Right cardiac atrium (tissue), 5 donors: ENCODE measurements at places on chromosomes 1 and 21. TPM values are rescaled to one million over a fixed set of nuclear protein-coding genes. Genes with fewer than 3 reads are reported as not detected.

OR2T35 gene
- total RNA-seq = not detected

MAN1A2 gene
- 43.4 TPM for total RNA-seq

ILDR2 gene
- total RNA-seq = 13.7 TPM

DAP3 gene
- 83.5 TPM for total RNA-seq

KRTAP24-1 gene
- total RNA-seq = not detected

TTC4 gene
- total RNA-seq = 13.1 TPM

DMRTA2 gene
- total RNA-seq = not detected

BEST4 gene
- 0.26 TPM for total RNA-seq

PROK1 gene
- not detected for total RNA-seq

SFT2D2 gene
- 22.5 TPM for total RNA-seq

SEMA6C gene
- 70.5 TPM for total RNA-seq

DNA sequence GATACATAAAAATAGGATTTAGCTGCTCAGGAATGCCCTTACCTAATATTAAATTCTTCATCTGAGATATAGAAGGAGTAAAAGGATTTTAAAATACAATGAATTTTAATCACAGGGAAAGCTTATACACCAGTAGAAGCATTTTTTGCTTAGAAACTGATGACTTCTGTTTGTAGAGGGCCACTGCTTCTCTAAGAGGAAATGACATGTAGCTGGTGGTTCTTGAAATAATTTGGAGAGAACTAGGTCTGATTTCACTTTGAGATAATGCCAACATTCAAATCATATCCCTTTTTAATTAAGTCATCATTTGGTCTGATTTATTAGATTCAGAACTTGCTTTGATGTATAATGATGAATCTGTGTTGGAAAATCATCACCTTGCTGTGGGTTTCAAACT is 166.6 kb upstream of the SGIP1 start:
- no peak for DNase-seq

DNA sequence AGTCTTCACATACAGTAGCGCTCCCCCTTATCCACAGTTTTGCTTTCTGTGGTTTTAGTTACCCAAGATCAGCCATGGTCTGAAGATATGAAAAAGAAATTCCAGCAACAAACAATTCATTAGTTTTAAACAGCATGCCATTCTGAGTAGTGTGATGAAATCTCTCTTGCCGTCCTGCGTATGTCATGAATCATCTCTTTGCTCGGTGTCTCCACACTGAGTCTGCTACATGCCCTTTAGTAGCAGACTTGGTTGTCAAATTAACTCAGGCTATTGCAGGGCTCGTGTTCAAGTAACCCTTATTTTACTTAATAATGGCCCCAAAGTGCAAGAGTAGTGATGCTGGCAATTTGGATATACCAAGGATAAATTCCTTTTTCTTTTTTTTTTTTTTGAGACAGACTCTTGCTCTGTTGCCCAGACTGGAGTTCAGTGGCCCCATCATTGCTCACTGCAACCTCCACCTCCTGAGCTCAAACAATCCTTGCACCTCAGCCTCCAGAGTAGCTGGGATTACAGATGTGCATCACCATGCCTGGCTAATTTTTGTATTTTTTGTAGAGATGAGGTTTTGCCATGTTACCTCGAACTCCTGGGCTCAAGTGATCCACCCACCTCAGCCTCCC is 22.6 kb downstream of the PHACTR4 start:
- no peak for DNase-seq

DNA sequence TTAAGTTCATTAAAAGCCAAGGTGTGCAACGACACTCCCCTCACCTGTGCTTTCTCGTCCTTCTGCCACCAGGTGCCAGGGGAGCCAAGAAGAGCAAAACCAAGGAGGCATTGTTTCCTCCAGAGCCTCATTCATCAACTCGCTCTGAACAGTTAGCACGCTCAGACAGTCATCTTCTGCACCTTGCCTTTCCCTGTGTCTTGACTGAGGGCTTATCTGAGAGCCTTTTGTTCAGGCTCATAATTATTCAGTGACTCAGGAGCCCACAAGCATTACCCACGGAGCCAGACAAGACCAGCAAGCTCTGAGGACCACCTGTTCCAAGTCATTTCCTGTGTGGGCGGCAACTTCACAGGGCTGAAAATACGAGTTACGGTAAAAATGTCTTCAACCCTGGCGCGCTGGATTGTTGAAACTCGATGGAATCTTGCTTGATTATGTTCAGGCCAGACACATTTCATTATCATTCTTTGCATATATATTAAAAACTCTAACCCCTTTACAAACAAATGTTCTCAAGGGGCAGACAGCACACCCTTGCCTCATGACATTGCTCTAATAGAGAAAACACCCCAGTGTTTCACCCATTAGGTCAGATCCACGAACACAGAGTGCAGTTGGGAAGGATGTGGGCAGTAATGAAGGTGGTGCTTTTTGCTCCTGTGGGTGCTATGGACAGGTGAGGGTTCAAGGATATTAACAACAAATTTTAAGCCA is 89.7 kb upstream of the RUNX1 start:
- DNase-seq = no peak

- DNase-seq = peak; percentile 88
These were observed 8.7 kb downstream of the PLEKHA6 start for GRCh38 chr1:204350857-204351573.

DNA sequence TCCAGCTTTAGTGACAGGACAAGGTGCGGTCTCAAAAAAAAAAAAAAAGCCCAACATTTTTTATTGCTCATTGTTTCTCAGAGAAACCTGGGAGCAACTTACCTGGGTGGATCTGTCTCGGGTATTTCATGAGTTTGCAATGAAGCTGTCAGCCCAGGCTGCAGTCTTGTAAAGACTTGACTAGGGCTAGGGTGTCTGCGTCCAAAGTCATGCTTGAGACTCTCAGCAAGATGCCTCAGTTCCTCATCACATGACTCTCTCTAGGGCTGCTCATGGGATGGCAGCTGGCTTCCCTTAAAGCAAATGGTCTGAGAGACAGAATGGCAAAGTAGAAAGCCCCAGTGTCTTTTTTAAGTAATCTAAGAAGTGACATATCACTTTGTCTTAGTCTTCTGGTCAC is 8.1 kb downstream of the GABPA start:
- DNase-seq = no peak

GRCh38 chr1:154837034-154837671 is 32.9 kb downstream of the KCNN3 start:
- peak; percentile 39 for DNase-seq

DNA sequence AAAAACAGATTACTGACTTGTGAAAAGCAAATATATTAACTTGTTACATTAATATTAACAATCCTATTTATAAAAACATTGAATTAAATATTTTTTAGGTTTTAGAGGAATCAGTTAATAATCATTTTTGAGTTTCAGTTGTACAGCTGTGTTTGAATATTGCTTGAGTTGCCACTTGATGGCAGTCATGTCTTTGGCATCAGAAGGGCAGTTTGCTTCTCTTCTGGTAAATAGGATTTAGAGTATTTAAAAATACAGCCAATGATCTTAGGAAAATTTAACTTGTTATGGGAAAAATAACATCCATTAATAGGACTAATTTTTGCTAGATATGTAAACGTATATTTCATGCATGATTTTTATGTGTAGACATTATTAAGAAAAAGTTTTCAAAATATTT is 234.1 kb downstream of the NCAM2 start:
- no peak for DNase-seq

DNA sequence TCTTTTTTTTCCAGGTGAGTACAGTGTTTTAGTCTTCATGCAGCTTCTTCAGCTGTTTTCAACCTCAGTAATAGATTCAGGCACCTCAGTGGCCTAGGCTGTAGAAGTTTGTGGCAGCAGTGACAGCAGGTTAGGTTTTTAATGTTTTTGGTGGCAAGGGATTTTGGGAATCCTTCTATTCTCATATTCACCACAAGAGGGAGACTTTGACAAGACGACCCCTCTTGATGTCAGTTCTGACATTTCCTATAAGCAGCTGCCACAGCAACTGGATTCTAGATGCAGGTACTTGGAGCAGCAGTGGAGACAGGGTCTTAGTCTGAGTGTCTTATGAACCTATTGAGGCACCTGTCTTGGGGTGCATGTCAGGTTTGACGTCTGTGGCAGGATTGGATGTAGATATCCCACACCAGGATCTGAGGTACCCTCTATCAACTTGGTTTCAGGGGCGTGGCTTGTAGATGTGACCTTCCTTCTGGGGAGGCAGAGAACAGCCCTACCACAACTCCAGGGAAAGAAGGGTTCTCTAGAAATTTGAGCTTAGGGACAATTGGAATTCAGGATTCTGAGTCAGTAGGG is 1104.2 kb upstream of the TMPRSS15 start:
- no peak for DNase-seq

DNA sequence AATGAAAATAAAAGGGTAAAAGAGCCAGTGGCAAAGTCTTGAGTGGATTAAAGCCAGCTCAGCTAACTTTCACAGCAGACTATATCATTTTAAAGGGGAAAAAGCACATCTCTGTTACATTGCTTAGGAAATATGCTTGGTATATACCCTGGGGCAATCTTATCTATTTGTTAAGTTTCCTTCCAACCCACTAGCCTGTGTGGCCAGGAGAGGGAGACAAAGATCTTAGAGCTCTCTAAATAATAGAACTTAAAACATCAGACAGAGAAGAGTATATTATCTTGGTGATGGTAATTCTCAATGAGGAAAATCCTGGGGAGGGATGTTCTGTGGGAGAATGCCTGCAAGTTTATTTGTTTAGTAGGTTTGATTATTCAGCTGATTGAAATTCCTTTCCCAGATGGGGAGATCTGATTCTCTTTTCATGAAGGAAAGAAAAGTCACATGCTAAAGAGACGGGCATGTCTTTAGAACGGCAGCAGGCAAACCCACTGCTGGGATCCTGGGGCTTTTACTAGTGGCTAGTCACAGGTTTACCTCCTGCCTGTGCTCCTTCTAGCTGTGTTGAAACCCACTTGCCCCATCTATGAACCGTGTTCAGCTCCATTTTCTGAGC is 3.6 kb downstream of the KCNE2 start:
- DNase-seq = no peak

- DNase-seq = no peak
These were observed 36.6 kb downstream of the NRIP1 start for GRCh38 chr21:15028186-15028585.

- DNase-seq = no peak
These were observed 40.3 kb downstream of the GPATCH2 start for GRCh38 chr1:217590598-217590997.

DNA sequence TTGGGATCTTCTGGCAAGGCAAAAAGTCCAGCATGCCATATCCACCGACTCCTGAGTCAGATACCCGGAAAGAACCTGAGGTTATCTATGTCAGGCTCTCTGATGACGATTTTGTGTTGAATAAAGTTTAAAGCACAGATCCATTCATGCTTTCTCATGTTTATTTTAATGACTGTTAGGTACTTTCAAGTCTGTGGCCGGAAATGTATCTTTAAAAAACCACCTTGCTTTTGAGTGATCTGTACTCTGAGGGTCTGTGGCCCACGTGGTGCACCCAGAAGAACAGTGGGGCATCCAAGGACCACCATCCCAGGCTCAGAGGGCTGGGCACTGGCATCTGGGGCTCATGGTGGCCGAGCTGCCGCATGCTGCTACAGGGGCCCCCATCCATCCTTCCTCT is 30.1 kb upstream of the VASH2 start:
- no peak for DNase-seq

DNA sequence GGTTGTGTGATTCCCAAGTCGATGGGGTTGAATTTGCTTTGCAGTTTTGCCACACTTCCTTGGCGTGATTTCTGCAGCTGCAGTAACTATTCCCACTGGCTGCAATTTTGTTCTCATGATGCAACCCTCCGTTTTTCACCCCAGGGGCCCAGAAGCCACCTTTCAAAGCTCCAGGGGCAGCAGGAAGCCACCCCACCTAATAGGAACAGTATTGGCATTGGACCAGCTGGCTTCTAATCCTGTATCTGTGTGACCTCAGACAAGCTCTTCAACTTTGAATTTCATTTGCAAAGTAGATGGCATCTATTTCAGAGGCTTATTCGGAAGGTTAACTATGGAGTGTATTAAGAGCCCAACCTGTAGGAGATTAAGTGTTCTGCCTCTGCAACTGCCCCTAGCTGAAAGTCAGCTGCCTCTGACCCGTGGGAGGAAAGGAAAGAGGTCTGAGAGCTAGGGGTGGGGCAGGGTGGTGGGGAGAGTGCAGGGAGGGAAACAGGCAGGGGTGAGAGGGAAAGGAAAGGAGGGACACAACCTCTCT is 12.6 kb downstream of the C1orf115 start:
- no peak for DNase-seq

DNA sequence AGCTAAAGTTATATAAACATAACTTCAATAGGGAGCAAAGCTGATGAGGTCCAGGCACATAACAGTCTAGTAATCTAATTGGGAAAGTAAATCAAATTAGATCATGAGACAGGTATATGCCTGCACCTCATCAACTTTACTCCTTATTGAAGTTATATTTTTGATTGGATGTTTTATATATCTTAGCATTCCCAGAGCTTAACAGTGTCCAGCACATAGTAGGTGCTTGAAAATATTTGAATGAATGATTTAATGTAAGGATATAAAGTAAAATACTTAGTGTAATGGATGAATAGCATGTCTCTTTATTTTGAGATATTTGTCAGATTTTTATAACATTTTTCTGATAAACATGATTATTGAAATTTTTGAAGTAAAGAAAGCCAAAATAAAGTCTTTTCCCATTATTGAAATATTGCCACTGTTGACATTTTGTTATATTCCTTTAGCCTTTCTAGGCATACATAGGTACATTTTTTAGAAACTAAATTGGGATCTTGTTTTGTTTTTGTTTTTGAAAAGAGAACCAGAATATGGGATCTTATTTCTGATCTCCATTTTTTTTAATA is 2.8 kb downstream of the CDC7 start:
- no peak for DNase-seq

DNA sequence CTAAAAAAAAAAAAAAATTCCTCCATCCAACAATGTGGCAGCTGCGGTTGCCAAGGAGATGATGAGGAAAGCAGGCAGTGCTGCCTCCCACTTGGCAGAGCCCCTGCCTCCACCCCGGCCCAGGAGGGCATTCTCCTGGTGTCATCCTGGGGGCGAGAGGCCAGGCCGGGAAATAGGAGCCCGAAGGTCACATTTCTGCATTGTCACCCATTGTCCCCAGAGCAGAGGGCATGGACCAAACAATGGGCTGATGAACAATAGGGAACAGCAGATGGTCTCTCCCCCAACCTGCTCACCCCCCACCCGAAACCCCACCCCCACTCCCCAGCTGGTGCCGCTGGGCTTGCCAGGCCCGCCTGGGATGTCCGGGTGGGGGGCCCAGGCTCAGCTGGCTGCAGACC is 37.3 kb downstream of the CAMK2N1 start:
- no peak for DNase-seq

DNA sequence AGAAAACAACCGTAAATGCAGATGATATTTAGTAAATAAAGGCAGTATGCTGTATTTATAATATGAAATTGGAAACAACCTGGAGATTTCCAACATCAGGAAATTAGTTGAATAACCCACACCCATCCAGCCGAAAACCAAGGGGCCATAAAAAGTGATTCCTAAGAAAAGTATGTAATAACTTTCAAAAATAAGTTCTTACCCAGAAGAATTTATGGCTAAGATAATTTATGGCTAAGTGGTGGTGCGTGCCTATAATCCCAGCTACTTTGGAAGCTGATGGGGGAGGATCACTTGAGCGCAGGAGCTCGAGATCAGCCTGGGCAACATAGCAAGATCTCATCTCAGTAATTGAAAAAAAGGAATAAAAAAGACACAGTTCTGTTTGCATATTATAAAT is 43.2 kb downstream of the TMCO4 start:
- DNase-seq = no peak

- no peak for DNase-seq
These were observed 9.4 kb downstream of the C1orf162 start for GRCh38 chr1:111483166-111483565.
